ENCODE measurements at places on chromosomes 11 and 22. TPM values are rescaled to one million over a fixed set of nuclear protein-coding genes. Genes with fewer than 3 reads are reported as not detected.

GRCh38 chr11:15882876-15883454 lies 473.4 kb downstream of the SOX6 start:
- no peak for DNase-seq

DNA sequence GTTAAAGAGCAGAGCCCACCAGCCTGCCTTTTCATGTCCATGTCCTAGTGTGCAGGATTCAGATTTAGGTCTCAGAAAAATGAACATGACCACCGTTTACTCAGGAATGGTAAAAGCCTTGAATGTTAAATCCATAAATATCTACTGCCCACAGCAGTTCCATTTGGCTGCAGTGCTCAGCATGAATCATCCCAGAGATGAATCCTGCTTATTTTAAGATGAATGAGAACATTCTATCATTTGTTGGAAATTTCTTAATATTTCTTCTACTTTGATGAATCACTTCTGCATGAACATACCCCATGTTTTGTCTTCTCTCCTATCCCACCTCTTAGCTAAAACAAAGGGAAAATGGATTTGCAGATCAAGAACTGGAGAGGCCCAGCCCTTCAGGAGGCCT lies 47.5 kb upstream of the AQP11 start:
- DNase-seq, result no peak

- DNase-seq, result peak; percentile 77
Measured at GRCh38 chr11:75706260-75706729, 11.3 kb upstream of the MOGAT2 start.

MAJIN gene
- total RNA-seq, result not detected

GRCh38 chr11:18704698-18705097 lies 6.1 kb downstream of the TMEM86A start:
- no peak for DNase-seq

SHANK2 gene
- not detected for total RNA-seq

DNA sequence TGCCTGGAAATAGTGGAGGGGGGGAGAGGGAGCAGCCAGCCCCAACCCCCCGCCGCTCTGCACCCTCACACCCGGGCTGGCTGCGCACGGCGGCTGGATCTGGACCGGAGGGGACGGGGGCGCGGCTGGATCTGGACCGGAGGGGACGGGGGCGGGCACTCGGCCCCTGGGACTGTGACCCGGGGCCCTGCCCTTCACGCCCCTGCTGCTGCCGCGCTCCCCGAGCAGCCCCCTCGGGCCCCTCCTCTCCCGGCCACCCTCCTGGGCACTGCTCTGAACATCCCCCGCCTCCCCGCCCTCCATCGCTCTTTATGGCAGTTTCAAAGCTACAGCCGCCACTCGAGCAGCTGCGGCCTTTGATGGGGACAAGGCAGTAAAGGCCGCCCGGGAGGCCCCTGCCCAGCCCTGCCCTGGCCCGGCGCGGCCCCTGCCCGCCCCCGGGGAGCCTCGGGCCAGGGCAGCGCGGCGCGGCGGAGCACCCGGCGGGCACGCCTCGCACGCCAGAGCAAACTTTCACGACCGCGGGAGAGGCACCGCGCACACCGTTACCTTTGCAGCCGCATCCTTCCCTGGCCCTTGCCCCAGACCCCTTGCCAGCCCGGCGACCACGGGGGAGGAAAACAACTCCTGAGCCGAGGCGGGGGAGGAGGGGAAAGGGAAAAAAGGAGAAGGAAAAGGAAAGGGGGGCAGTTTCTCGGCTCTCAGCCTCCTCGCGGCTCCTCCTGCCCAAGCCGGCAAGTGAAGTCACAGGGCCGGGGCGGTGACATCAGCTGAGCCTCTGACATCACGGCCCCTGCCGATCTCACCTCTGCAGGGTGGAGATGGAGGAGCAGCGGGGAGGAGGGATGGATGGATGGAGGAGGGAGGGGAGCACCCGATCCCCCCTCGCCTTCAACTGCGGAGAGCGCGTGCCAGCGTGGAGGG lies 13.1 kb upstream of the TCF20 start:
- DNase-seq, result no peak

KRTAP5-10 gene
- not detected for total RNA-seq

KRTAP5-8 gene
- not detected for total RNA-seq

DNA sequence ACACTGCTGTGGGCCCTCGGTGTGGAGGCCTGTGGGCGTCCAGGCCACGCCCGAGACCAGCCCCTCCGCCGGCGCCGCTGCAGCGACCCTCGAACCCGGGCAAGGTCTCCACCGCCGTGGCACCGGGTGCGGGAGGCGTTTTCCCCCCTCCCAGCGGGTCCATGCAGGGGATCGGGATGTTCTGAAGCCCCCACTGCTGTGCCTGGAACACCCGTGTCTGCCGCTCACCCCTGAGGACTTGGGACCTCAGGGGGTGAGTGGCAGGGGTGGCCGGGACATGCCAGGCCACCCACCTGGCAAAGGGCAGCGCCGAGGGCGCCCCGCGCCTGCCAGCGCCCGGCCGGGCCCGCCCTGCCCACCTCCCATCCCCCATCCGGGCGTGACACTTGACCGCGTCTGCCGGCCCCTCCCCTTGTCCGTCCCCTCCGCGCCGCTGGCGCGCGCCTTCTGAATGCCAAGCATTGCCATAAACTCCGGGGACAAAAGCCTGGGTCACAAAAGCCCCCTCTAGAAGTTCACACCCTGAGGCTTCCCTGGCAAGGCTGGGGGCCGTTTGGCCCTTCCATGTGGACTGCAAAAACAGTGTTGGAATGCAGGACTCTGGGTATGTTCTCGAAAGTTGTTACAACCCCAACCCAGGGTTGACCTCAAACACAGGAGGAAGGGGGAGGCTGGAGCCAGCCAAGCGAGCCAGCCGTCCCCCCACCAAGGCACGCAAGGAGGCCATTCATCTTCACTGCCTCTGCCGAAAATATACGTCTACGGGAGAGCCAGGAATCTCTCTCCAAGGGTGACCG lies 819 bp upstream of the KCNQ1OT1 start:
- DNase-seq, result peak; percentile 71

NXPE2 gene
- not detected for total RNA-seq

RTN4R gene
- total RNA-seq, result 0.78 TPM

- no peak for DNase-seq
Measured at GRCh38 chr11:94576306-94576705, 9.1 kb downstream of the PIWIL4 start.

DNA sequence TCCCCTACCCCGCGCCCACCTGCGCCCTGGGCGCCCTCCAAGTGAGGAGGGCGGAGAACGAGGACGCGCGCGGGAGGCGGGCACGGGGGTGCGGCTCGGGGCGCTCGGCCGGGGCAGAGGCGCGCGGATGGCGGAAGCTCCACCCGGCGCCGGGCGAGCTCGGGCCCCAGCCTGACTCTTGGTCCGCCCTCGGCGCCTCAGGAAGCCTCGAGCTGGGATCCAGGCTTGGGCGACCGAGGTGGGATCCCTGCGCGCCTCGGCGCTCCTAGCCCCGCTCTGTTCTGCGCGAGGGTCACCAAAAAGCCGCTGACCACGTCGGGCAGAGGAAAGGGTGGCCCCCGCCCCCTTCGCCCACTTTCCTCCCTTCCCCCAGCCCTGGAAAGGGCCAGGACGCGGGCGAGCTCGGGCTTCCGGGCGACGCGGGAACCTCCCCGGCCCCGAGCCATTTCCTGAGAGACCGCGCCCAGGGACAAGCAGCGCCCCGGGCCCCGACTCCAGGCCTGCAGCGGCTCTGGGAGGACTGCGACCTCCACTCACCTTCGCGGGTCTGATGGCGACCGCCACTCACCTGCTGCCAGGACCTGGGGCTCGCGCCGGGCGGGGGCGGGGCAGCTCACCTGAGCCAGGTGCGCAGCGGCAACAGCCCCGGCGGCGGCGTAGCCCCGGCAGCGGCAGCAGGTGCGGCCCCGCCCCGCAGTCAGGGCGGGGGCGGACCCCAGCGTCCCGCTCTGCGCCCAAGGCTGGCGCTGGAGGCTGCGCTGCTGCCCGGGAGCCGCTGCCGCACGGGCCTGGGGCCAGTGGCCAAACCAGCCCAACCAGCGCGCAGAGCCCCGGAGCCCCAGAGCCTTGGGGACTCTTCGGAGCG lies 2.2 kb upstream of the SIGIRR start:
- peak; percentile 79 for DNase-seq

DNA sequence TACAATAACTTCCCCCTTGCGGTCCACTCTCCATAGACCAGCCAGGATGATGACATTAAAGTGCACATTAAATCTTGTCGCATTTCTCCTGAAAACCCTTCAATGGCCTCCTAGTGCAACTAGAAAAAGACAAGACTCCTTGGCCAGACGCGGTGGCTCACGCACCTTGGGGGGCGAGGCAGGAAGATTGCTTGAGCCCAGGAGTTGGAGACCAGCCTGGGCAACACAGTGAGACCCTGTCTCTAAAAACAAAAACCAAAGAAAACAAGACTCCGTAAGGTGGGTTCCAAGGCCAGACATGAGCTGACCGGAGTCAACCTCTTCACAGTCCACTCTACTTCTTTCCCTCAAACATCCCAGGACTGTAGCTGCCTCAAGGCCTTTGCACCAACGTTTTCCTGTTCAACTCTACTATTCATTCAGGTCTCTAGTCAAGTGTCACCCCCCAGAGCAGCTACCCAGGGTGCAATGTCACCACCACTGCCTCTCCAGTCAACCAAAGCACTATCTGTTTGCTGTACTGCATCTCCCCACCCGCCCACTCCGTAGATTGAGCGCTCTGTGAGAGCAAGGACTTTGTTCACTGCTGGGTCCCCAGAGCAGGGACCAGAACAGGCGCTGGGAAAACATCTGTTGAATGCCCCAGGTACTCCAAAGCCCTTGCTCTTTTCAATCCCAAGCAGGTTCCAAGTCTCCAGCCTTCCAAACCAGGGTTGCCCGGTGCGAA lies 739 bp downstream of the ZMAT5 start:
- DNase-seq, result no peak

SLC22A9 gene
- total RNA-seq, result not detected

MYO7A gene
- total RNA-seq, result not detected

C11orf86 gene
- not detected for total RNA-seq

GRCh38 chr22:30265823-30266444 lies 717 bp downstream of the OSM start:
- peak; percentile 91 for DNase-seq

DNA sequence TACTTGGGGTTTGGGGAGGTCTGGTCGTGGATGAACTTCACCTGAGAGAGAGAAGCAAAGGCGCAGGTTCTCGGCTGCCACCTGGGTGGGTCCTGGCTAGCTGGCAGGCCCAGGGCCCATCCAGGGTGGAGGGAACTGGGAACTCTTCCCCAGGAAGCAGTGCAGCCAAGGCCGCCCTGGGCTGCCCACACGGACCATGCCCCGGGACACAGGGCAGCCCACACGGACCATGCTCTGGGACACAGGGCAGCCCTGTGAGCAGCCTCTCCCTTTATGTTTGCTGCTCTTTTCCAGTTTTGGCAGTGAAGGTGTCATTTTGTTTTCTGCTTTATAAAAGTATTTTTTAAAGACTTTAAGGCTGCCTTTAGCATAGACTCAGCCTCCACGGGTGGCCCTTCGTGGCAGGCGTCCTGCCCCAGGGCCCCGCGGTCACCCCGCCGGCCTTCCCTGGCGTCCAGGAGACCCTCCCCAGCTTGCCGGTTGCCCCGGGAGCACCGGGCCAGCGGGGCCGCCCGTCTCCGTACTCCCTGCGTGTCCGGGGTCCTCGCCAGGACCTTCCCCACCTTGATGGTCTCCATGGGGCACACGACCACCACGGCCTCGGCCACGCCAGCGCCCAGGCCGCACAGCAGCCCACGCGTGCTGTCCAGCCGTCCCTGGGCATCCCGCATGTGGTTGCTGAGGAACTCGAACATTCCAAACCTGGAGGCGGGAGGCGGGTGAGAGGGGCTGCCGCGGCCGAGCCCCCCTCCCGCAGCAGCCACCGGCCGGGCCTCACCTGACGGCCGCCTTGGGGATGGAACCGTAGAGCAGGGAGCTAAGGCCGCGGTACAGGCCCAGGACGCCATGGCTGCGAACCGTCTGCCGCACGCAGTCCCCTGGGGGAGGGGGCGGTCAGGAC lies 1.1 kb downstream of the SLC25A1 start:
- no peak for DNase-seq

DNA sequence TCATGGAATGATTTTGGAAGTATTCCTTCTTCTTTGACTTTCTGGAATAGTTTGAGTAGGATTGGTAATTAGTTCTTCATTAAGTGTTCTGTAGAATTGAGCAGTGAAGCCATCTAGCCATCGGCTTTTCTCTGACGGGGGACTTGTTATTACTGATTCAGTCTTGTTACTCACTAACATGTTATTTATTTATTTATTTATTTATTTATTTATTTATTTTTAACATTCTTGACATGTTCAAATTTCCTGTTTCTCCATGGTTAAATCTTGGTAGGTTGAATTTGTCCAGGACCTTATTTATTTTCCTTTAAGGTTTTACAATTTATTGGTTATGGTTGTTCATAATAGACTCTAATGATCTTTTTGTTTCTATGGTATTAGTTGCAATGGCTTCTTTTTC lies 15.2 kb upstream of the OR10Q1 start:
- DNase-seq, result no peak

GRCh38 chr22:16957781-16958180 lies 50.2 kb downstream of the GAB4 start:
- DNase-seq, result no peak

DNA sequence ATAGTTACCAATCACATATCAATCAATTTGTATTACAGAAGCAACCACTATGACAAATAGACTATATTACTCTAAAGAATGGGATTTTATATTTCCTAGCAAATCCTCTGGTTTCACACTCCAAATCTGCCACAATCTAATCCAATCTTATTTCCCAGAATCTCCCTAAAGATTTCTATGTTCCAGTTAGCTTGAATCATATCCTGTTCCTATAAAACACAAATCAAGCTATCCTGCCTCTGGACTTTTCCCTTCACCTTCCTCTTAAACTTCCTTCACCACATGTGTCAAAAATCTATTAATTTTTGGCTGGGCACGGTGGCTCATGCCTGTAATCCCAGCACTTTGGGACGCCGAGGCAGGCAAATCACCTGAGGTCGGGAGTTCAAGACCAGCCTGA lies 50.0 kb downstream of the PIK3C2A start:
- DNase-seq, result no peak

- DNase-seq, result no peak
Measured at GRCh38 chr11:77557553-77557952, 32.2 kb upstream of the AQP11 start.

GRCh38 chr11:57374966-57375365 lies 6.0 kb downstream of the PRG3 start:
- DNase-seq, result no peak

GRCh38 chr22:35349704-35350538 lies 31.0 kb upstream of the HMOX1 start:
- no peak for DNase-seq

SLC5A12 gene
- not detected for total RNA-seq
